SHP77 (cell line): ENCODE measurements at places on chromosomes 3 and 15.
A peak's percentile ranks its signal among the peaks of the same experiment; 100 is the strongest.

DNA sequence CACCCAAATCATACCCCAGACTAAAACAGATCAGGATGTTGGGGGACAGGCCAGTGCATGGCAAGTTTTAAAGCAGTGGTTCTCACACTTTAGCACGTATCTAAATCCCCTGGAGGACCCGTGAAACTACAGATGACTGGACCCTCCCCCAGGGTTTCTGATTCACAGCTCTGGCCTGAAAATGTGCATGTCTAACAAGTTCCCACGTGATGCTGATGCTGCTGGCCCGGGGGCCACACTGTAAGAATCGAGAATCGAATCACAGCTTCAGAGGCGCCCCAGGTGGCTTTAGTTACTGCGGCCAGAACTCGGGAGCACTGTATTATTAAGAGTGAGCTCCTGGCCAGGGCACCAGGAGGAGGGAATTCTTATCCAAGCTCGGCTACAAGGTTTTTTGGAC, 11.6 kb downstream of the ADAMTS17 start:
- DNase-seq: no peak

DNA sequence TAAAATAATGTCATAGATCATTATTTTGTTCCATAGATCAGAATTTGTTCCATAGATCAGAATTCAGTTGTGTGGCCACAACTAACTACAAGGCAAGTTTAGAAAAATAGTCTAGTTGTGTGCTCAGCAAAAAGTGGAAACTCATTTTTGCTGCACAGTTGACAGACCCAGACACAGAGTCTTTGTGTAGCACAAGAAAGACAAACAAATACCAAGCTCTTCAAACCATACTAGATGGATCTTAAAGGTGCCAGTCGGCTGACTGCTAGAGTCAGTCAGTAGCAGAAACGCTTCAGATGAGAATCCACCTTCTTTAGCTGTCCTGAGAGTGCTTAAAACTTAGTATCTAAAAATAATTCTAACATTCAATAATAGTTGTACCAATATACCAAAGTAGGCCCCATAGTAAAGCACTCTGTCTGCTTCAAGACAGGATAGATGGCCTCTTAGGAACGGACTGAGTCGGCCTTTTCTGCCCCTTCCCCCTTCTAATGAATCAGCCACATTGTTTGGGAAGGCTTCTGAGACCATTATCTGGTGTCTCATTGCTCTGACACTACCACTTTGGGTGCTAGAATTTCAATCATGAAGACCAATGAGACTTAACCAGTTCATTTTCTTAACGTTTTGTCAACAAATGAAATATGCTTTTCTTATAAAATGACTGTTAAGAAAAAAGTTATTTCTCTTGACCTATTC, 27.7 kb upstream of the SLC4A7 start:
- no peak for DNase-seq

DNA sequence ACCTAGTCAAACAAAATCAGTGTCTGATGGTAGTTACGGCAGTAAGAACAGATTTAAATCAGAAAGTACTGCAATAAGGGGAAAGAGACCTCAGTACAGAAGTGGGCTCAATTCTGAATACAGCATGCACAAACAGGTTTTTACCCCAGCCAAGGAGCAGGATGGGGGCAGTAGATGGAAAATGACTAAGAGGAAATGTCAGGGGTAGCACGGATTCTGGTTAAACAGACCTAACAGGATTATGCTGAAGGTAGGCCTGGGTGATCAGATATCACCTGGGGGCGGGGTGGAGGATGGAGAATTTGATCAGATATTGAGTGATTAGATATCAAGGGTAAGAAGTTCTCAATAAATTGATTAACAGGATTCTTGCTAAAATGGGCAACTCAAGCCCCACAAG, 19.0 kb downstream of the MESD start:
- no peak for DNase-seq

- no peak for DNase-seq
Measured at GRCh38 chr15:37084602-37085001, 15.7 kb downstream of the MEIS2 start.

- DNase-seq: no peak
Measured at GRCh38 chr15:36407647-36408046, 171.8 kb upstream of the CDIN1 start.

- DNase-seq: no peak
Measured at GRCh38 chr3:71983694-71984093, 198.7 kb upstream of the PROK2 start.

- DNase-seq: no peak
Measured at GRCh38 chr15:48230498-48230897, 24.4 kb downstream of the SLC12A1 start.

GRCh38 chr3:147305533-147306250, 100.7 kb downstream of the ZIC4 start:
- DNase-seq: no peak

DNA sequence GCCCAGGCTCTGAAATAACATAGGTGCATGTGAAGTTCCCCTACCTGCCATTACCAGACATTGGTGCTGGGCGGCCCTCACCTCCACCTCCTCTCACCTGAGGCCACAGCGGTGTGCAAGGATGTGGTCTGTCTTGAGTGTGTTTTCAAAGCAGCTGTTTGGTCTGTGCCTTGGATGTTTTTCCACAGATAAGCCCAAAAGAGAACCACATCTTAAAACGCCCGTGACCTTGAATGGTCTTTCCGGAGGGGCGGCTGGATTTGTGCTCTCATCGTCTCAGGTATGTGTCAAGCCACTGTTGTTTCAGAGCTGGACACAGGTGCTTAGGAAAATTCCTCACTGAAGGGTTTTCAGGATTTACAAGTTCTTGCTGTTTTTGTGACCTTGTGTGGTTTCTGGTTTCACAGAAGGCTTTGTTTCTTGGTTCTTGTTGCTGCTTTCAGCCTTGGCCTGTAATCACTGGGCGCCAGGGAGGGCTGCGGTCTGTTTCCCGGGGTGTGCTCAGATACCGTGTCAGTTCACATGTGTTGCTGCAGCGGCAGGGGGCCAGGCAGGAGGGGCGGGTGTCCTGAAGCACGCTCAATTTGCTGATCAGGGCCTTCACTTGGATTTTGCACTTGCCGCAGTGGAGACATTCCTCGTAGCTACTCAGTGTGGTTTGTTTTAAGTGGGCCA, 128.4 kb downstream of the IGF1R start:
- DNase-seq: no peak

GRCh38 chr3:98733053-98733811, 29.9 kb upstream of the ST3GAL6 start:
- DNase-seq: peak; percentile 24

GRCh38 chr15:99433026-99433756, 132.6 kb upstream of the MEF2A start:
- DNase-seq: no peak

- no peak for DNase-seq
Measured at GRCh38 chr3:9179826-9180763, 69.4 kb downstream of the SRGAP3 start.

- no peak for DNase-seq
Measured at GRCh38 chr3:33954956-33955355, 156.5 kb downstream of the PDCD6IP start.

GRCh38 chr3:56796202-56796601, 5.5 kb downstream of the ARHGEF3 start:
- DNase-seq: no peak

- DNase-seq: no peak
Measured at GRCh38 chr15:67385971-67386370, 131.4 kb downstream of the IQCH start.

- DNase-seq: no peak
Measured at GRCh38 chr15:75056036-75056435, 32.6 kb downstream of the PPCDC start.

GRCh38 chr3:176469694-176470205, 727.5 kb downstream of the TBL1XR1 start:
- no peak for DNase-seq

DNA sequence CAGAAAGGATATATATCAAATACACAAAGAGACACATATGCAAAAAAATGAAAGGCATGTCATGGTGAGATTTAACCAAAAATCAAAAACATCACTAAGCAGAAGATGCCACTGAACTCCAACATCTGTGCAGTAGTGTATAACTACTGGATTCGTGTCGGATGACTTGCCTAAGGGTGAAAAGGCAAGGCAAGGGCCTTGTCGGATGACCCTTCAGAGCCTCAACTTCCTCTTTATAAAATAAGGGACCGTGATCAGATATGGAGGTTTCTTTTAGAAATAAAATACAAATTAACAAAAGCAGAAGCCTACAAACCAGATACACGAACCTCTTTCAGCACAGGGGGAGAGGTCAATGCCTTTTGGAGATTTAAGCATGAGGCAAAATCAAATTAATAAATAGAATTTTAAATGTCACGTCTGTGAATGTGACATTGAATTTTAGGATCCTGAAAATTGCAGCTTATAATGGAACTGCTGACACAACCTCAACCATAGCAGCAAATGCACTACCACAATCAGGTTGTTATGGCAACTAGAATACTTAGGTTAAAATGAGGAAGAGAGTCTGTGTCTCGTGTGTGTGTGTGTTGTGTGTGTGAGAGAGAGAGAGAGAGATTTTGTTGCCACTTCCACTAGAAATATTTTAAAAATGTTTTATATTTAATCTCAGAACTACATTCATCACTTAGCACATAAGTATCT, 8.3 kb upstream of the CHRM5 start:
- no peak for DNase-seq

DNA sequence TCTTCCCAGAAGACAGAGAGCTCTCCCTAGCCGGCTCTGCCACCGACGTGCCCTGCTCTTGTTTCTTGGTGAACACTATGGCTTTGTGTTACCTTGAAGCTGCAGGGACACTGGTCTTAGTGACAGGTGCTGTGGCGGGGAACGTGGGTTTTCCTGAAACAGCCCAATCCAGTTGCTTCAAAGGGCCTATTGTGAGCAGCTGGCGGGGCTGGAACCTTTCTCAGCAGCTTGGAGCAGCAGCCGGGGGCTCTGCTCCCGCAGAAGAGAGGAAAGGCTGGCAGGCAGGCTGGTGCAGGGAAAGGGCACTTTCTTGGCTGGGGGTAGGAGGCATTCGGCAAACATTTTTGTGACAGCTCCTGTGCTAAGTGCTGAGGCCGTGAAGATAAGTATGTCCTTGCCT, 12.8 kb downstream of the MYZAP start:
- no peak for DNase-seq

DNA sequence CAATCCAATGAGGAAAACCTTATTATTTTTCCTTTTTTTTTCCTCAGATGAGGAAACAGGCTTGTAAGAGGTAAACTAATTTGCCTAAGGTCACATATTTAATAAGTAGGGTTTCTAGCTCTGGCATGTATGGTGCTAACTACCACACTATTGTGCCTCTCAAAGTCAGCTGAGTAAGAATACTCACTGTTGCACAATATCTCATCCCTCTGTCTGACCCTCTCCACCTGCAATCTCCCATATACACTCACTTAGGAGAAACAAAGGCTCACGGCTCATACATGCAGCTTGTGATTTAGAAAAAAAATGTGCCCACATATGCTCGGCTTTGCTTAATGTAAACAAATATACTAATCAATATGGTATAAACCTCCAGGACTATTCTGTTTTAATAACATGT, 10.4 kb upstream of the ARIH1 start:
- no peak for DNase-seq

- no peak for DNase-seq
Measured at GRCh38 chr3:3551981-3552380, 247.2 kb upstream of the LRRN1 start.

- peak; percentile 92 for DNase-seq
Measured at GRCh38 chr3:182212479-182213076, 500.9 kb downstream of the SOX2 start.

- no peak for DNase-seq
Measured at GRCh38 chr3:117611211-117611610, 901.6 kb downstream of the TUSC7 start.

DNA sequence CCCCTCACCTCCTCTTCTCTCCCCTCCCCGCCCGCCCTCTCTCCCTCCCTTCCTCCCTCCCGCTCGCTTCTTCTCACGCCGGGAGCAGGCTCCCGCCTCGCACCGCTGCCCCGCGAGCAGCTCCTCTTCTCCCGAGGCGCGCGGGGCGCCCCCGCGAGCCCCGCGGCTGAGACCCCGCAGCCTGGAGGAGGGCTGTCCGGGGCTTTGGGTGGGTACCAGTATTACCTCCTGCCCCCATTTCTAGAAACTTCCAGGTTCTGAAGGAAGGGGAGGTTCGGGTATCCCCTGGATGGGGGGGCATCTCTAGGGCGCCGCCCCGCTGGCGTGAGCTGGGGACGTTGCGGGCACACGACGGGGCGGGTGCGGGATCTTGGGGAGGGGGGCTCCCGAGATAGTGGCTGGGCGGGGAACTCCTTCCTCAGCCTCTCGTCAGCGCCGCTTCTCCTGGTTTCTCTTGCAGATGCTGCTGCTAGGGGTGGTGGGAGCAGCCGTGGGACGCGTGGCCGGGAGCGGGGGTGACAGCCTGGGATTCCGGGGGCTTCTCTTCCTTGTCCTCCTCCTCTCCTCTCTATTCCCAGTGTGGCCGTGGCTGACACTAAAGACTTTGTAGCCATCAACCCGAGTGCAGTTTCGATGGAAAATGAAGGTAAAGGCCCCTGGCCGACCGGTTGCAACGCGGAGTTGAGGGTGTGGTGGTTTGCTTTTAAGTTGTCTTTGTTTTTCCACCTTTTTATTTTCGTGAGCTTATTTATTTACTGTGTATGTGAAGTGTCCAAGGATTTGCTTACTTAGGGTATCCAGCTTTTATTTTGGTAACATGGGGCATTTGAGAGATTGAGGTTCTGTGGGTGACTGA, 474 bp downstream of the ATP2C1 start:
- no peak for DNase-seq

DNA sequence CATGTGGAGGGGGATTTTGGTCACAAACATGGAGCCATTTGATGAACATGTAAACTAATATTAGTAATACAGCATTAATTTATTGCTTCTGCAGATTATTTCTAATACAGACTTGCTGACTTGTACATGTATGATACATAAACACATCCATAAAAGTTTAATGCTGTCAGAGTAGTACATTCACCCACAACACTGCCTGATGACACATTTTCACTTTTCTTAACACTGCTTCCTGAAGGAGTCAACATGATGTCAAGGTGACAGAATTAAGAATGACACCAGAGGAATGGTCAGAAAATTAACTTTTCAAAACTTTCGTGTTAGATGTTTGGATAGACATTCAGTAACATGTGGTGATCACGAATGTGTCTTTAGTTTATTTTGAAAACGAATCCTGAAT, 199.4 kb downstream of the SATB1 start:
- no peak for DNase-seq

DNA sequence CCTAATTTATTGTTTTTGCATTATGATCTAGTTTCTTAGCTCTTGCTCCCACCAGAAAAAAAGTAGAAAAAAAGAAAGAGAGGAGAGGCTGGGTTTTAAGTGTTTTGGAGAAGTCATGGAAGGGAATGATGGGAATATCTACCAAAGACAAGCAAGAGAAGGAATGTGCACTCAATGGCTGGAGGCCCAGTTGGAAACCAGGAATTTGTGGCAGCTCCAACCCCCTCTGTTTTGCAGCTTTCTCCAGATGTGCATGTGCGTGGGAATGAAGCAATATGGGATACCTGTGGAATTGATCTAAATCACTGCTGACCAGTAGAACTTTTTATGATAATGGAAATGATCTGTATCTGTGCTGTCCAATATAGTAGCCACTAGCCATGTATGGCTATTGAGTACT, 27.1 kb downstream of the EIF2AK4 start:
- DNase-seq: no peak

DNA sequence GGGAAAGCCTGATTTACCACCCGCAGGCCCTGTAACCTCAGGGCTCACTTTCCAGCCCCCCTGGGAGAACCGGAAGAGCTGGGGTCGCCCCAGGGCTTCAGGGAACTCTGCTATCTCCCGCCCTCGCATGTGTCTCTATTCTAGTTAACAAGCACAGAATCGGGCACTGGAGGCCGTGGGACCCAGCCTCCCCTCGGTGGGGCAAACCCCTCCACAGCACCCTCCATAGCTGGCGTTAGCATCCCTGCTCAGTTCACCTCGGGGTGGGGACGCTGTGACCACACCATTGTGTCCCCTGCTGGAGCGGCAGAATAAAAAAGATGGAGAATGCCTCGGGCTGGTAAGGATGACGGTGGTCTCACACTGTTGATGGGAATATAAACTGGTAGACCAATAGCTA, 3.5 kb upstream of the LRRC15 start:
- no peak for DNase-seq
